ENCODE measurements at places on chromosomes 7 and 10.

DNA sequence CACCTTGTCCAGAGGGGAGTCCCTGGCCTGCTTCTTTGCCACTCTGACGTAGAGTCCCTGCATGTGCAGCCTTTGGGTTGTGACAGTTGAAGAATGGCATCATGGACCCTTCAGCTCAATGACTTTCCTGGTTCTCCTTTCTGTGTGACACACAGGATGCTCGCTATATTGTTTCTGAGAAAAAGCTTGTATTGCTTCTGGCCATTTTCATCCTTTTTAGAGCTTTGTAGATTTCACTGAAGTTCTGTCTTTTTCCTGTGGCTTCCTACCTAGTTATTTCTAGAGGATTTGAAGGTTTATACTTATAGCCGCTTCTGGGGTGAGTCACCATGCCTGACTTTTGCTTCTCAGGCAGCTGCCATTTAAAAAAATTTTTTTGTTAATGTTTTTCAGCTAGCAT is 27.0 kb downstream of the SND1 start:
- DNase-seq: no peak

DNA sequence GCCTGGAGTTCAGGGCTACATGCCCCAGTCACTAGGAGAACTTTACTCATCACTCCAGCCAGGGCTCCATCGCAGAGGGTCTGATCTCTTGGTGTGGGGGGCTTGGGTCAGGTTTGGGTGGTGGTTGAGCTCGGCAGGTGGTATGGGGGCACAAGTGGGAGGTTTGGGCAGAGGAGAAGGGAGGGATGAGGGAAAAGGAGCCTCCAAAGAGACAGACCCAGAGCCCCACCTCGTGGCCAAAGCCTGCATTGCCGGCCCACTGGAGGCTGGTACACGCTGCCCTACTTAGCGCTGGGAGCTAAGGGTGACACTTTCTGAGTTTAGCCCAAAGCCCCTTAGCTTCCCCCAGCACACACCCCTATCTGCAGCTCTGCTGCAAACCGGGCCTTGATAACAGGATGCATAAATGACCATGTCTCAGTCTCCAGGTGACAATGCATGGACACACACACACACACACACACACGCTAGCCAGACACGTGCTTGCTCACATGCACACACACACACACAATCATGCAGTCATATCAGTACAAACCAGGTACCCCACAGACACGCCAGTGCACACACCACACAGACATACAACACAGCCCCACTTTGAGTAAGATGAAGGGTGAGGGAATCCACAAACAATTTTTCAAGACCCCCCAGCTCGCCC is 14.7 kb downstream of the LZTS2 start:
- DNase-seq: peak; percentile 66

- no peak for DNase-seq
Measured at GRCh38 chr10:33041783-33042437, 83.9 kb upstream of the ITGB1 start.

GRCh38 chr10:66983475-66983818 is 57.6 kb downstream of the LRRTM3 start:
- no peak for DNase-seq

- no peak for DNase-seq
Measured at GRCh38 chr10:123007558-123008354, 839 bp downstream of the IKZF5 start.

GRCh38 chr10:133162178-133162909 is 2.3 kb downstream of the KNDC1 start:
- no peak for DNase-seq

DNA sequence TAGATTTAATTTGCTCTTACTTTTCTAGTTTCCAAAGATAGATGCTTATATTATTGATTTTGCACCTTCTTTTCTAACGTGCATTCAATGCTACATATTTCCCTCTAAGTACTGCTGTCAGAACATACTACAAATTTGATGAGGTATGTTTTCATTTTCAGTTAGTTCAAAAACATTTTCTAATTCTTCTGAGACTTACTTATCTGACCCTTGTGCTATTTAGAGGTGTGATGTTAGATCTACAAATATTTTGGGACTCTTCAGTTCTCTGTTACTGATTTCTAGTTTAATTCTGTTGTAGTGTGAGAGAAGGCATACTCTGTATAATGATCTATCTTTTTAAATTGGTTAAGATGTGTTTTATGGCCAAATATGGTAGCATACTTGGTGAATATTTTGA is 97.8 kb upstream of the TMEM168 start:
- no peak for DNase-seq

DNA sequence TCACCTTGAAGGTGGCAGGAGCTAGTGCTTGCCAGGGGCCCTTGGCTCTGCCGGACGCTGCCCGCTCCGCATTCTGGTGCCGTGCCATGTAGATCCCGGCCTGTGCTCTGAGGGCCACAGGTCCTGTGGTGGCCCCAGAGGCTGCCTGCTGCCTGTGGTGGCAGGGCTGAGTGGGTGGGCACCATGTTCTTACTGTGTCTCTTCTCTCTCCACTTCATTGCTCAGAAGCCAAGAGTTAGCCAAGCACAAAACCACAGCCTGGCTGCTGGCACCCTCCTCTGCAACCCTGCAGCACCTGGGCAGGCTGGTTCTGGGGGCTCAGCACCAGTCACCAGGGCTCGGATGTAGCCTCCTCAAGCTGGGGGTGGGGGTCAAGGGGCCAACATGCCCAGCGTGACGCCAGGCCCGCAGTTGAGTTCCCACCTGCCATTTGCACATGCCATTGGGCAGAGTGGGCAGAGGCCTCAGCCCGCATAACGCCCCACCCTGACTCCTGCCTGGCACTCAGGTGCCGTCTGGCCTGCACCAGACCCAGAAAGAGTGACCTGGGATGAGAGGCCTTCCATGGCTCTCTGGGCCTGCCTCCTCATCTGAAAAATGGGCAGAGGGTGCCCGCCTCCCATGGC is 16.3 kb downstream of the ZMIZ1 start:
- no peak for DNase-seq

DNA sequence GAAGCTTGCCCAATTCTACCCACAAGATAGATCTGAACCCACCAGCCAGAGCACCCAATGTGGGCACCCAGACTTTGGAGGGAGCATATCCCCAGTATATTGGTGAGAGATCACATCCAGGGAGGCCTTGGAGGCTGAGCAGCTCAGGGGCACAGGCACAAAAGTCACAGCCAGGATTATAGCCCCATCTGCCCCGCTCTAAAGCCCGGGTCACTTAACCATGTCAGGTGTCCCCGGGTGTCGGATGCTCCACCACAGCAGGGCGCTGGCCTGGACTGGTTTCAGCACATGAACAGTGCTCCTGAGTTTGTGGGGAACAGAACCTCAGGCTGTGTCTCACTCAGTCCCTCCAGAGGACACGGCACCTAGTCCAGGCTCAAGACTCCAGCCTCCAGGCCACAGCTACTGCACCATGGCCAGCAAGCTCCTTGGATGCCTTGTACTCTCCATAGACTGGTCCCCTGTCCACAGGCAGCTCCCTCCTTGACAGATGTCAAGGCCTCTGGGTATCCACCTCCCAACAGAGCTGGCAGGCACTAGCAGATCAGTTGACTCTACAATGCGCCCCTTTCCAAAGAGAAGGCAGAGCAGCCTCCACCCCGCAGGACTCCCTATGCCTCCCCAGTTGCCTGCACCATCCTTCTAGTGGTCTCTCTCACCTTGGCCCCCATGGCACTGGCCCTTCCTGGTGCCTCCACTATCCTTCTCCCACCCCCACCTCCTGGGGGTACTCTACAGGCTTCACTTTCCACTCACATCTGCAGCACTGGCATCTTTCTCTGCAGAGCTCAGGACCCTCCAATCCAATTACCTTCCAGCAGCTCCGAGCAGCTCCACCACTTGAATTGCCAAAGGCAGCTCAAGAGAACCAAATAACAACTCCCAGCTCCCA is 306.0 kb downstream of the GRID1 start:
- DNase-seq: no peak

DNA sequence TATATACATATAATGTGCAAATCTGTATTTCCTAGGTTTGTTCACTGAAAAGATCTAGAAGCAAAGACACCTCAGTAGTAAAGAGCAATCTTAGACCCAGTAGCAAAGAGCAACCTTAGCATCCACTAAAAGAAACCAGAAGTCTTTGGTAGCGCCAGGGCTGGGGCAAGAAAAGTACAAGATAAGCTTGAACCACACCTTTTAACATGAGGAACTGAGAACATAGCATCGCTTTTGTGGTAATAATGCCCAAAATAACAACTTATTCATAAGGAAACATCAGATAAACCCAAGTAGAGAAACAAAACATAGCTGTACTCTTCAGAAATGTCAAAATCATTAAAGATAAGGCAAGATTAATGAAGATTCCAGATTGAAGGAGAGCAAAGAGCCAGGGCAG is 173.4 kb downstream of the IMMP2L start:
- DNase-seq: no peak

DNA sequence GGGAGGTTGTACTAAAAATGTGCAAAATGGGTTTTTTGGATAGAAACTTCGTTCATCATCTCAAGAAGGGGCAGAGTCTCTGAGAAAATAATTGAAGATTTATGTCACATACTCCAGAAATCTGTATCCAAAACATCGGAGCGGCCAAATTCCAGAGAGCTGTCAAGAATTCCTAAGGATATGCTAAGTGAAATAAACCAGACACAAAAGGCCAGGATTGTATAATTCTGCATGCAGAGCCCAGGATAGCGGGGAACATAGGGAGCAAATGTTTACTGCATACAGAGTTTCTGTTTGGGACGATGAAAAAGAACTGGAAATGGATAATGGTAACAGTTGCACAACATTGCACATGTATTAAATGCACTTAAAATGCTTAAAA is 224.2 kb upstream of the AUTS2 start:
- no peak for DNase-seq

GRCh38 chr7:134175334-134176036 is 48.3 kb downstream of the LRGUK start:
- no peak for DNase-seq

GRCh38 chr10:60916025-60916424 is 28.0 kb downstream of the RHOBTB1 start:
- DNase-seq: no peak

- DNase-seq: no peak
Measured at GRCh38 chr10:61097026-61097425, 153.0 kb upstream of the RHOBTB1 start.

DNA sequence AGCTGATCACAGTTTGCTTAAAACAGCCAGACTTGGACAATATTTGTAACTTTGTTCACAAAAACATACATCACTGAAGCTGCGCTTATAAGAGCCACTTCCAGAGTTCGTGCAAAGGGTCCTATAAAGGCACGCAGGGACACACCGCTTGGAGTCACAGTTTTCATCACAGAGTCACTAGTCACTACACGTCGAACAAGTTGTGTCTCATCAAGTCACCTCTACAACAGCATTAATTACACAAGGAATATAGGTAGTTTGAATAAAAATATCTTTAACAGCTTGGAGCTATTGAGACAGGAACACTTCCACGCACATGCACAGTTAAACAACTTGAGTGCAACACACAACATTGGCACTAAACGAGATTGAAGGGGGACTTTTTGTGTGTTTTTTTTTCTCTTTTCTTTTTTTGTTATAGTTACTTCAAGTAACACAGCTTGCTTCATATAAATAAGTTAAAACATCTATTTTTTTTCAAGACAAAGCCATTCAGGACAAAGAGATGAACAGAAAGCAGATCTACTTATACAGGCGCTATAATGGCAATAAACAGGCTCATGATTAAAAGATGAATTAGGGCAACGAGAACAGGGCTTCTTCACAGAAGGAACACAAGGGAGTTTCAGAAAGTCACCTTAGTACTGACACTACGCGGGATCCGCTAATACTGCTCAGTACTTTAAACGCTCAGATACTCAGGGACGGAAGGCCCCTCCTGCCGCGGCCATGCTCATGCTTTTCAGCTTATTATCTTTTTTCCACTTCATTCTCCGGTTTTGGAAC is 2.2 kb downstream of the HOXA5 start:
- no peak for DNase-seq

GRCh38 chr7:74092321-74092963 is 8.8 kb downstream of the LIMK1 start:
- DNase-seq: no peak

DNA sequence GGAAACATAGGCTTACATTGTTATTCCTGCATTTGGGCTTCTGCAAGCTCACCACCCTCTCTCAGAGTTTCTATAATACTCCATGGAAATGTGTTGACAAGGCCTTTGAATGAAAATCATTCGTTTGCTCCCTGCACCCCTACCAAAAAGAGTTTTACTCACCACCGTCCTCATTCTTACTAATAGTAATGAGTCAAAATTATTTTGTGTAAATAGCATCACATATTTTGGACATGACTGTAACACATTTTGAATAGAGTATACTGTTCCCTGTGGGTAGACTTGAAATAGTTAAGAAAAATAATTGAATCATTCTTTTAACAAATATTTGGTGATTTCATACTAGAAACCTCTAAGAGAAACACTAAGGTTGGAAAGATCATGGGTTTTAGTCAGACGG is 84.6 kb downstream of the AKAP9 start:
- DNase-seq: no peak

- DNase-seq: no peak
Measured at GRCh38 chr10:112376396-112376790, 2.5 kb downstream of the ACSL5 start.

DNA sequence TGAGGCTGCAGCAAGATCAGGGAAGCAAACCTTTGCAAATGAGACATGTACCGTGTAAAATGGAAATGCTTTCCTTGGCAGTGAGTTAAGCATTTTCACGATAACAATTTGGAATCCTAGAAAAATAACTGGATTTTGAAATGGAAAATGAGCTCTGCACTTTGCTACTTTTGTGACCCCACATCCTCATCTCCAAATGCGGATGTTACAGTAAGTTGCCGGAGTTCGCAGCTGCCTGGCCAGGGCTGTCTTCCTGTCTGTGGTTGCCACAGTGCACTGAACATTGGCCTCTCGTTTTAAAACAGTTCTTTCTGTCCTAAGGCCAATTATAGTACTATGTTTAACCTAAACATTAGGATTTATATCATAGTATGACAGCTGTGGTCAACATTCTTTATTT is 136.2 kb upstream of the FZD8 start:
- no peak for DNase-seq

DNA sequence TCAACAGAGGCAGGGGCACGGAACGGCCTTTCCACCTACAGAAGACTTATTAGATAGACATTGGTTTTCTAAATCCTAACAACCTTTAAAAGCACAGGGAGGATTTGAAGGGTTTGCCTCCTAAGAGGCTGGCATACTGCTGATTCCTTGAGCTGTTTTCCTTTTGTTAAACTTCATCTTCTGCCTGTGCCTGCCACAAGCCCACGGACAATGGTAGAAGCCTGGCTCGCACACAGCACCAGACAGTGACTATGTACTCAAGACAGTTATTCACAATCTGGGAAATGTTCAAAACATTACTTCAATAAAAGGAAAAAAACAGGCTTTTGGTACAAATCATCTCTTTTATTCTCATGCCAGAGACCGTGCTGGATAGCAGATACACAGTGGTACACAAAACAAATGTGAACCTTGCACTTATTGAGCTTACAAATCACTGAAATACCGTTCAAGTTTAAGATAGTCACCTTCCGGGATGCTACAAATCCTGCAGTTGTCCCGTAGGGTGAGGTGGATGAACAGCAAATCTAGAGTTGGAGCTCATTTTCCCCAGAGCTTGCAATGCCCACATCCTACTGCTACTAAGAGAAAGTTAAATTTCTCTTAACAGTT is 63.9 kb downstream of the VPS41 start:
- no peak for DNase-seq

- no peak for DNase-seq
Measured at GRCh38 chr7:116873619-116874018, 11.2 kb downstream of the CAPZA2 start.
